ENCODE measurements at places on chromosomes 11 and 22. TPM values are rescaled to one million over a fixed set of nuclear protein-coding genes. Genes with fewer than 3 reads are reported as not detected.

The POU2AF3 gene
- polyA plus RNA-seq, result 5.8 TPM

The CASP5 gene
- 0.32 TPM for polyA plus RNA-seq

The OR51E1 gene
- 2.5 TPM for polyA plus RNA-seq

The TRIM51 gene
- polyA plus RNA-seq, result not detected

The LDHAL6A gene
- polyA plus RNA-seq, result 0.40 TPM

Data from muscle of arm (tissue), 14 donors.